Stimulated activated CD4-positive, alpha-beta T cell treated with anti-CD3 and anti-CD28 coated beads, Interleukin-4, amount 100 ng/mL, for 4 hours (primary cell): ENCODE measurements at places on chromosomes 7 and 10.

GRCh38 chr7:139300390-139300789 lies 40.7 kb upstream of the FMC1 start:
- DNase-seq: no peak

DNA sequence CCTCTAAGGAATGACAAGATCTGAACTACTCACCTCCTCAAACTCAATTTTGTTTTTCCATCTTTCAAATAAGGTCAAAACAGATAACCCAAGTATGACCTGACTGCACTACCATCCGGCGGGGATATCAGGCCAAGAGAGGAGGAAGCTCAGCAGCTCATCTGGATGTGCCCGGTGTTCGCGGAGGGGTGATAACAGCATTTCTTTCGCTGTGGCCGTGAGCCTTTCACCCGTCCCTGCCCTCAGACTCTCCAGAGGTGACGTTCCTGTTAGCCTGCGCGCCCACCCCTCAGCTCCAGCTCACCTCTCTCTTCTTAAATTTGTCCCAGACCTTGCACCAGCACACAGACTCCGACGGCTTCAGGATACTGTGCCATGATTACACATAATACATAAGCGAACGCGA lies 526 bp downstream of the ZNF248 start:
- peak; percentile 17 for DNase-seq

- DNase-seq: no peak
Observed at GRCh38 chr7:71429083-71429482, 297.1 kb downstream of the GALNT17 start.

- DNase-seq: no peak
Observed at GRCh38 chr10:115094416-115095140, 1.4 kb downstream of the ATRNL1 start.

DNA sequence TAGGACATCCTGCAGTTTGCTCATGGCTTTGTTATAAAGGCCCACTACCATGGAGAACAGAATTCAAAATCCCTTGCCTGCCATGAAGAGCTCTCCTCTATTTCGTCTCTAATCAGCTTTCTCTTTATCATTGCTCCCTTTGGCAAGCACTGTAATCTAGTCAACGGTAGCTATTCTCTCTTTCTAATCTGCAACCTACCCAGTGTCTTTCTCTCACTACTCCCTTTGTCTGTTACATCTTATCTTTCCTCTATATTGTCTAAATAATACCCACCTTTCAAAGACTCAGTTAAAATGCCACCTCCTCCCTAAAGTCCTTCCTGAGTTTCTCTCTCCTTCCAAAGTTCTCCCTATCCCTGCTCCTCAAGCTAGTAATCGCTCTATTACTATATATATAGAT lies 108.1 kb downstream of the FZD1 start:
- no peak for DNase-seq

DNA sequence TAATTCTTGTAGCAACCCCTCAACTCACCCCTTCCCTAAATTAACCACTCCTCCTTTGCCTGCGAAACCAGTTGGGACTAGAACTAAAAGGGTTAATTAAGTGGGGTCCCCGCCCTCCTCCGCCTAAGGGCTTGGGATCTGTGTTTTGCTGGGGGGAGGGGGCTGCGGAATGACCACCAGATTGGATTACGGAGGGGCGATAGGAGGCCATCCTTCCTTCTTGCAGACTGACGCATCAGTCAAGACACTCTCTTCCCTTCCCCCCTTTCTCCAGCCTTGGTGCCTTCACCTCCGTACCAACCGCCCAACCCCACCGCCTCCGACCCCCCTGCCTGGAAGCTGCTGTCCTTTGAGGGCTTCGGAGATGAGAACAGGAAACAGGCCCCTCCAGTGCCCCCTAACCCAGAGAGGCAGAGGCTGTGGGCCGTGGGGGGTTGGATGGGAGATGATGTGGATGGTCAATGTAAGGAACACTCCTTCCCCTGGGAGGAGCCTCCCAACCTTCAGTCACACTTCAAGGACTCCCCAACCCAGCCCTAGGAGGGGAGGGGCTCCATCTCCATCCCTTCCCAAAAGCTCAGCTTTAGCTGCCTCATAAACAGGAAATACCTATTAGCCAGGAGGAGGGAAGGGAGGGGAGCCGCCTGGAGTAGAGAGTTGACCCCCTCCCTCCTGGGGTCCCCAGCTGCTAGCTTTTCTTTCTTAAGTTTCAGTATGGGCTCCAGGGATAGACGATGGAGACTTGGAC lies 997 bp upstream of the LDB1 start:
- DNase-seq: no peak

GRCh38 chr7:139725077-139725476 lies 52.7 kb downstream of the HIPK2 start:
- DNase-seq: no peak

GRCh38 chr10:29619241-29619669 lies 15.5 kb downstream of the SVIL start:
- no peak for DNase-seq

GRCh38 chr10:69483963-69484362 lies 32.7 kb downstream of the TSPAN15 start:
- no peak for DNase-seq

DNA sequence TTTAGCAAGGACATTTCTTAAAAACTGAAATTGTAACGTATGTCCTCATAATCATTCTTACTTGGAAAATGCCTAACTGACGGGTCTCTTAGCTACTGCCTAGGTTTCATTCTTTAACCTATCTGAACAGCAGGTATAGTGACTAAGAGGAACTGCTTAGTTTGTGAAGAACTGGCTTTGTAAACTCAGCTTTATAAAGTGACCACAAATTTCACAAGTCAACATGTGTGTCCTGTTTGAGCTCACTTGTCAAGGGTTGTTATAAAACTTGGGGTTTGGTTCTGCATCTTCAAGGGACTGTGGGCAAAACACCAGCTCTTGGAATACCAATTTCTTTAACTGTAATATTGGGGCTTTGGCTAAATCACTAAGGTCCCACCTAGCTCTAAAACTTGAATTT lies 32.2 kb downstream of the MRPS33 start:
- no peak for DNase-seq

DNA sequence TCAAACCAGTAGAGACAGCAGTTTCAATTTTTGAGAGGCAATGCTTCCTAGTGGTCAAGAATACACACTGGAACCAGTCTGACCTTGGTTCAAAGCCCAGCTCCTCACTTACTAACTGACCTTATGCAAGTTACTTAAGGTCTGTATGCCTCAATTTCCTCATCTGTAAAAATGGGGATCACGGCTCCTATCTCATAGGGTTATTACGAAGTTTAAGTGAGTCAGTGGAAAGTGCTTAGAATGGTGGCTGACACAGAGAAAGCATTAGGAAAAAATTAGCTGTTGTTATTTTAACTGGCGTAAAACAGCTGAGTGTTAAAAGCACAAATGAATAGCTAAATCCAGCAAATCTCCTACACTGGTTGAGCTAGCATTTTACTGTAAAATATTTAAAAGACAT lies 162.4 kb upstream of the LAMB4 start:
- DNase-seq: no peak

DNA sequence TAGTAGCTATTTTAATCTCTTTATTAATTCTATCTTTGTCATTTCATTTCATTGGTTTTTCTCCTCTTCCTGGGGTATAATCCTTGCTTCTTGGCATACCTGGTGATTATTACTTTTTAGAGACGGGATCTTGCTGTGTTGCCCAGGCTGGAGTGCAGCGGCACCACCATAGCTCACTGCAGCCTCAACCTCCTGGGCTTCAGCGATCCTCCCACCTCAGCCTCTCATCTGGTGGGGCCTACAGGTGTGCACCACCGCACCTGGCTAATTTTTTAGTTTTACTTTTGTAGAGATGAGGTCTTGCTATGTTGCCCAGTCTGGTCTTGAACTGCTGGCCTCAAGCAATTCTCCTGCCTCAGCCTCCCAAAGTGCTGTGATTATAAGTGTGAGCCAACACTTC lies 22.0 kb upstream of the OCM2 start:
- no peak for DNase-seq

- no peak for DNase-seq
Observed at GRCh38 chr7:35818513-35818912, 17.7 kb downstream of the SEPTIN7 start.

DNA sequence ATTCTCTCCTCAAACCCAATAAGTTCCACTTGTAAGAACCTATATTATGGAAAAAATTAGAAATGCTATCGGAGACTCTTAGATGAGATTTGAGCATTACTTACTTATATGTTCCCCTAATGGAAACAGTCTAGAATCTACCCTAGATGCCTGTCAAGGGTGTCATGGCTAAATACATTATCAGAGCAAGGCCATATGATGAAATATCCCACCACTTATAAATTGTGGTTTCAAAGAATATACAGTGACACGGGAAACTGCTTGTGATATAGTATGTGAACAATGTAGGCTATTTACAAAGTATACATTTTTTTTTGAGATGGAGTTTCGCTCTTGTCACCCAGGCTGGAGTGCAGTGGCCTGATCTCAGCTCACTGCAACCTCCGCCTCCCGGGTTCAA lies 46.3 kb upstream of the CTBP2 start:
- no peak for DNase-seq

- DNase-seq: no peak
Observed at GRCh38 chr10:70052462-70053217, at the start of gene MACROH2A2. MACROH2A2 (plus strand) TSS chr10:70052846; CDS start chr10:70075659, 22,813 bp downstream.

DNA sequence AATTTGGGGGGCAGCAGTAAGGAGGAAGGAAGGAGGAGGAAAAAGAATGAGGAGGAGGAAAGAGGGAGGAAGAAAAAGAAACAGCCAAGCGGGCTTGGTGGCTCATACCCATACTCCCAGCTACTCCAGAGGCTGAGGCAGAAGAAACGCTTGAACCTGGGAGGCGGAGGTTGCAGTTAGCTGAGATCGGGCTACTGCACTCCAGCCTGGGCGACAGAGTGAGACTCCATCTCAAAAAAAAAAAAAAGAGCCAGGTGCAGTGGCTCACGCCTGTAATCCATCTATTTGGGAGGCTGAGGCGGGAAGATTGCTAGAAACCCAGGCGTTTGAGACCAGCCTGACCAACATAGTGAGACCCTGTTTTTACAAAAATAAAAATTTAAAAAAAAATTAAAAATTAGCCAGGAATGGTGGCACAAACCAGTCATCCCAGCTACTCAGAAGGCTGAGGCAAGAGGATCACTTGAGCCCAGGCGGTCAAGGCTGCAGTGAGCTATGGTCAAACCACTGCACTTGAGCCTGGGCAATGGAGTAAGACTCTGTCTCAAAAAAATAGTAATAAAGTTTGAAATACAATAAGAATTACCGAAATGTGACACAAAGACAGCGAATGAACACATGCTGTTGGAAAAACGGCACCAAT lies 14.1 kb upstream of the CRCP start:
- DNase-seq: no peak

GRCh38 chr10:43623351-43623750 lies 17.1 kb downstream of the ZNF485 start:
- DNase-seq: no peak

GRCh38 chr10:103241262-103242011 lies 4.2 kb upstream of the RPEL1 start:
- DNase-seq: no peak

- DNase-seq: no peak
Observed at GRCh38 chr7:106064771-106065574, 47.1 kb downstream of the SYPL1 start.

- DNase-seq: no peak
Observed at GRCh38 chr7:113394856-113395255, 276.5 kb upstream of the SMIM30 start.

DNA sequence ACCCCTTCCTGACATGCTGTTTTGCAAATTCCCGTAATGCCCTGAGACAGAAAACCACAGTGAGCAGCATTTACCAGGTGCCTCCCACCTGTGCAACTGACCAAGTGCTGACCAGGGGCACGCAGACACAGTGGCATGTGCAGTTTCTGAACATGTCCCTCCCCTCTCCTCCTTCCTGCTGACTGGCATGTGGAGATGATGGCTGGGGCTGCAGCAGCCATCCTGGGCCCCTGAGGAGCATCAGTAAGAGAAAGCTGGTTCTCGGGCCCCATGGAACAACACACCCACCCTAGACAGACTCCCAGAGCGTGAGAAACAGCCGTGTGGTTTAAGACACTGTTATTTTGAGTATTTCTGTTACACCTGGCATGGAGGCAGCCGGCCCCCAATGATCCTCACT lies 66.2 kb upstream of the PDGFA start:
- DNase-seq: no peak

GRCh38 chr10:102504179-102504975 lies 605 bp downstream of the SUFU start:
- DNase-seq: peak; percentile 22

DNA sequence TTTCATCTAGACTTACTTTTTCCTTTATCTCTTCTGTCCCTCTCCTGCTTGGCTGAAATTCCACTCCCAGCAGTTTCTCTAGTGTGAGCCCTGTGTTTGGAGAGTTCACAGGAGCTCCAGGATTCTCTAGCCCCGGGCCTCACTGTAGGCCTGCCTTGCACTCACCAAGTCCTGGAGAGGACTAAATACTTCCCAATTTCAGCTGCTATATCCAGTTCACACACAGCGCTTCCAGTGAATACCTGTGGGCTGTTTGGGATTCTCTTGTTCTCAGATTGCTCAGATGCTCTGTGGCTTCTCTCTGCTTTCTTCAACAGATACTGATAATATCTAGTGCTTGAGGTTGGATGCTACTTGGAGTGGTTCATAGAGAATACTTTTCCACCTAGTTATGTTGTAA lies 46.0 kb downstream of the MINPP1 start:
- DNase-seq: no peak

DNA sequence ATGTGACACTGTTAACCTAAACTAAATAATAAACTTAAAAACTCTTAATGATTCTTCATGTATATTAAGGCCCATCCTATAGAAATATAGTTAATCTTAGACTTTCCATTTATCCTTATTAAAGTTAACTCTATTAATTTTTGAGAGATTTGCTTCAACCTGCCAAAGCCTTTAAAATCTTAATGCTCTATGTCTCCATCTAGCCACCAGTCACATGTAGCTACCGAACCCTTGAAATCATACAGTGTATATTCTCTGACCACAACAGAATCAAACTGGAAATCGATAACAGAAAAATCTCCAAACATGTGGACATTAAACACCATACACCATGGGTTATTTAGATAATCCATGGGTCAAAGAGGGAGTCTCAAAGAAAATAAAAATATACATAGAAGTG lies 51.9 kb downstream of the ASZ1 start:
- DNase-seq: no peak

GRCh38 chr10:43461950-43462349 lies 25.0 kb downstream of the ZNF487 start:
- no peak for DNase-seq

DNA sequence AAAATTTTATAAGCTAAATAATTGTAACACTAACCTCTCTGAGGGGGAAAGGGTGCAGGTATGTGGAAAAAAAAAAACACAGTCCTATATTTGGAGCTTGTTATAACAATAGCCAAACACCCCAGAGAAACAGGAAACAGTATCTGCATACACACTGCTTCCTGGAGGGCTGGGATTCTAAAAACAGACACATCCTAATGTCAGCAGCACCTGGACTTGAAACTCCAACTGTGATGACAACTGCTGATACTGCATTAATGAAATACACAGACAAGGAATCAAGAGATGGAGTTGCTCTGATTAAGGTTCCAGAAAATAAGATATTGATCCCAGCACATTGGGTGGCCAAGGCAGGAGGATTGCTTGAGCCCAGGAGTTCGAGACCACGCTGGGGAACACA lies 9.3 kb downstream of the DAGLB start:
- no peak for DNase-seq
